Chondrocyte (in vitro differentiated cells): ENCODE measurements at places on chromosomes 2 and 18. TPM values are rescaled to one million over a fixed set of nuclear protein-coding genes. Genes with fewer than 3 reads are reported as not detected.

Gene SFTPB
- total RNA-seq: not detected in 3 replicates

DNA sequence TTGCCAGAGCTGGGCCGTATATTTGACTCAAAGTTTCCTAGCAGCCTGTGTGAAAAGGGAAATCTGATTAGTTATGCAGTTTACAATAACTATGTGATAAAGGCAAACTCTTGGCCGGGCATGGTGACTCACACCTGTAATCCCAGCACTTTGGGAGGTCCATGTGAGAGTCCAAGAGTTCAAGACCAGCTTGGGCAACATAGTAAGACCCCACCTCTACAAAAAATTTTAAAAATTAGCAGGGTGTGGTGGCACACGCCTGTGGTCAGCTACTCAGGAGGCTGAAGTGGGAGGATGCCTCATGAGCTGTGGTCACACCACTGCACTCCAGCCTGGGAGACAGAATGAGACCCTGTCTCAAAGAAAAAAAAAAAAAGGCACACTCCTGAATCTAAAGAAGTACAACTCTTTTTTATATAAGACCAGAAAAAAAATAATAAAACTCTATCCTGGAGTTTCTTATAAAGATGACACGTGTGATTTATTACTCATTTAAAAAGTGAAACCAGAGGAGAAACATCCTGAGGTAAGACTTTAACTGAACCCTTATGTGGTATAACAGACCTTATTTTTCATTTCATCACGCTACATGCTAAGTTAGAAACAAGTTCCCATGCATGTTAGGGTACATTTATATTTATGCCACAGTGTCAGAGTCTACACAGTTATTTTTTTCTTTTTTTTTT is 32.6 kb upstream of the KCMF1 start:
- no peak overlapping the region for H3K27ac ChIP-seq
- H3K4me1 ChIP-seq: peaks cover 8% of the 10 kb centered on the region
- no peaks in the 10 kb centered on the region for H3K27me3 ChIP-seq
- H3K36me3 ChIP-seq: no peaks in the 10 kb centered on the region

DNA sequence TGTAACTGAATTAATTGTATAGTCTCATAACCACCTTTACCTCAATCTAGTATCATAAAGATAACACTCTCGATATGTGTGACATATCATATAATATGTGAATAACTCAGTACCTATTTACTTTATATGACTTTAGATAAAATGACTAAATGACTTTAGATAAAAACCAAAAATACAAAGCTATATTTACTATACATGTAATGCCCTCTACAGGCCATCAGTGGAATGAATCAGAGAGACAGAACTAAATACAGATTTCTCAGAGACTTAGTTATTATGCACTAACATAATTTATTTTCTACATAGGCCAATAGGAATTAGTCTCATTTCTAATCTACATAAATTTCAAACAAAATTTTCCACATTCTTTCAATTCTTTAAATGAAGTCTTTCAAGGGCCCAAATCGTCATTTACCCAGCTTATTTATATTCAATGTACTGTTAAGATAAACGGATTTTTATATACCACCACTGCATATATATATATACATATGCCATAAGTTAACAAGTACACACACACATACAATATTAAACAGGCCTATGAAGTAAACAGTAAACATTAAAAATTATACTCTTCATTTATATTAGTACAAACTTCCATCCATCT is 219.9 kb downstream of the EXOC6B start:
- no peak for DNase-seq
- H3K27ac ChIP-seq: no peak overlapping the region
- no peak overlapping the region for H3K4me3 ChIP-seq
- no peaks in the 10 kb centered on the region for H3K27me3 ChIP-seq

DNA sequence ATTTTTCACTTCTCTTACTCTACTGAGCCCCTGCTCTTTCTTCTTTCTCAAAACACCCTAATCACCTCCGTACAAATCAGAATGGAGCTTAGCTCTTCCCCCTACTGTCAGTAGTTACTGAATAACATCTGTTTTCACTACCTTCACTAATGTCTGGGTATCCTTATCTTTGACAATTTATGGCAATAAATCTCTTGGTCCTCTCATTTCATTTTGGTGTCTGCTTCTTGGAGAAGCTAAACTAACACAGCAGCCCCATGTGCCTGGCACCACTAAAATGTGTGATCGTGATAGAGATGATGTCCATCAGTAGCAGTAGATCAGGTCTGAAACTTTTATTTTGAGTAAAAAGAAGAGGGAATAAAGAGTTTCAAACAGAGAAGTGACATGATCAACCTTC is 496.5 kb downstream of the PID1 start:
- no peaks in the 10 kb centered on the region for H3K4me1 ChIP-seq
- H3K27ac ChIP-seq: no peak overlapping the region
- H3K27me3 ChIP-seq: peaks cover 4% of the 10 kb centered on the region
- DNase-seq: no peak
- H3K36me3 ChIP-seq: no peaks in the 10 kb centered on the region

DNA sequence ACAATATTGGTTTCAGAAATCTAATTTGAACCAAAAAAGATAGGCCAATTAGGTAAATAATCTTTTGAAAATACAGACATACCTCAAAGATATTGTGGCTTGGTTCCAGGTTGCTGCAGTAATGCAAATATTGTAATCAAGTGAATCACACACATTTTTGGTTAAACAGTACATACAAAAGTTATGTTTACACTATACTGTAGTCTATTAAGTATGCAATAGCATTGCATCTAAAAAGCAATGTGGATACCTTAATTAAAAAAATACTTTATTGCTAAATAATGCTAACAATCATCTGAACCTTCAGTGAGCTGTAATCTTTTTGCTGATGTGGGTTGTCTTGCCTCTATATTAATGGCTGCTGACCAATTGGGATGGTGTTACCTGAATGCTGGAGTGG is 67.3 kb downstream of the KYNU start:
- H3K27me3 ChIP-seq: no peaks in the 10 kb centered on the region
- no peak for DNase-seq
- peaks cover 3% of the 10 kb centered on the region for H3K4me1 ChIP-seq
- no peak overlapping the region for H3K27ac ChIP-seq
